ENCODE measurements at places on chromosomes 12 and 14.

DNA sequence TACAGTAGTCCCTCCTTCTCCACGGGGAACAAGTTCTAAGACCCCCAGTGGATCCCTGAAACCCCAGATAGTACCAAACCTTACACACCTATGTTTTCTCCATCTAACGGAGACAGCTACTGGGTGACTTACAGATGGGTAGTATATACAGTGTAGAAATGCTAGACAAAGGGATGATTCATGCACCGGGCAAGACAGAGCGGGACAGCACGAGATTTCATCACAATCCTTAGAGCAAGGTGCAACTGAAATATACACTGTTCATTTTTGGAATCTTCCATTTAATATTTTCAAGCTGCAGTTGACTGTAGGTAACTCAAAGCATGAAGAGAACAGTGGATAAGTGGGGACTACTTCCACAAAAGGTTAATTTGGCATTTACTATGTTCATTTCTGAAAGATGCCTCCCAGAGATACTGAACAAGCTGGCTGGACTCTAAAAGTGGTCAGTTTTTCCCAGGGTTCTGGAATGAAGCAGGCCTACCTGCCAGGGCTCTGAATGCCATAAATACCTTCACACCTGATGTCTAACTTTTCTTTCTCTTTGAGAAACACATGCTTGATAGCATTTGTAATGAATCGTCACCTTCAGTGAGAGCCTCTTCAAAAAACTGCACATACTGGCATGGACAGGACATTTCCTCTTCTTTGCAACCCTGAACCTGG is 127.7 kb upstream of the FOXN3 start:
- no peak for DNase-seq

GRCh38 chr14:63533474-63533873 is 9.7 kb downstream of the PPP2R5E start:
- DNase-seq, result no peak

DNA sequence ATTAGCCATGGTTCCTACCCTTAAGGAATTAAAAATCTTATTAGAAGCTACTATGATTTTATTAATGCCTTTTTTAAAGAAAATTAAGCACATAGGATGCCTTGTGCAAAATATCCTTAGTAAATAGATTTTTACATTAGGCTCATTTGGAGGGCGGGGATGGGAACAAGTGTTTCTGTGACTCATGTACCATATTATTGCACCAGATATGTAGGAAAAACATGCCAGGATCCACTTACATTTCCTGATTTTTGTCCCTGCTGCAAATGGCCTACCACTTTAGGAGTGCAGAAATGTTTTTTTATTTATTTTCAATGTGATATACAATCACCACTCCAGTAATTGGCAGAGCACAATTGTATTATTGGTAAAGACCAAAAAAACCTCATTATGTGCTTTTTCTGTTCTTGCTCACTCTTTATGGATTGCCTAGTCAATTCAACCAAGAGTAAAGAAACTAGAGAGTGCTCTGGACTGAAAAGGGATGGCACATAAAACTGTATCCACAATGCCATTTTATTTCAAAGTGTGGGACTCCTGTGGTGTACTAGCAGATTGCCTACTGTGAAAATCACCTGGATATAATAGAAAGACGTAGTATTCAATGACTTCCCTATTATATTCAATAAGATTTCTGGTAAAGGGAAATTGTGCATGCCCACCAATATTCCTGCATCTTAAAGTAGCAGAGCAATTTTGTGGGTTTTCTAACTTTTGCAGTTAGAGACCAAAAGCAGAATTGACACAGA is 86.9 kb downstream of the ANO6 start:
- DNase-seq, result no peak

- DNase-seq, result no peak
Observed at GRCh38 chr12:66195242-66195641, 6.2 kb downstream of the IRAK3 start.

- DNase-seq, result no peak
Observed at GRCh38 chr12:119198440-119198839, 19.7 kb downstream of the HSPB8 start.

DNA sequence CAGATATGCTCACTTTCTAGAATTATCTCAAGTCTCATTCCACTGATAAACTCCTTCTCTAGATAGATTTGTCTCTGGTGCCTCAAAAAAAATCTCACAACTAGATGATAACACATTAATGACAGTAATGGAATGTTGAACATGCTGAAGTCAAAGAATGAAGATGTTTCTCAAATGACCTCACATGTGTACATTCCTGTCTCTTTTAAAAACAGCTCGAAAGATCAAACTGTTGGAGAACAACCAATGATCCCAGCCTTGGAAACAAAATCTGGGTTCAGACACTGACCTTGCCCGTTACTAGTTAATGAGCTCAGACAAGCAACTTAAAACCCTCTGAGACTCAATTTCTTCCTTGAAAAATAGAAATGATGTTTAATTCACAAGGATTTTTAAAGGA is 44.7 kb upstream of the KCNJ8 start:
- peak; percentile 56 for DNase-seq

- peak; percentile 55 for DNase-seq
Observed at GRCh38 chr12:69415471-69416275, 54.5 kb upstream of the FRS2 start.

- DNase-seq, result no peak
Observed at GRCh38 chr14:100256339-100256895, 17.5 kb downstream of the YY1 start.
